ENCODE measurements at places on chromosomes 11 and 22.

DNA sequence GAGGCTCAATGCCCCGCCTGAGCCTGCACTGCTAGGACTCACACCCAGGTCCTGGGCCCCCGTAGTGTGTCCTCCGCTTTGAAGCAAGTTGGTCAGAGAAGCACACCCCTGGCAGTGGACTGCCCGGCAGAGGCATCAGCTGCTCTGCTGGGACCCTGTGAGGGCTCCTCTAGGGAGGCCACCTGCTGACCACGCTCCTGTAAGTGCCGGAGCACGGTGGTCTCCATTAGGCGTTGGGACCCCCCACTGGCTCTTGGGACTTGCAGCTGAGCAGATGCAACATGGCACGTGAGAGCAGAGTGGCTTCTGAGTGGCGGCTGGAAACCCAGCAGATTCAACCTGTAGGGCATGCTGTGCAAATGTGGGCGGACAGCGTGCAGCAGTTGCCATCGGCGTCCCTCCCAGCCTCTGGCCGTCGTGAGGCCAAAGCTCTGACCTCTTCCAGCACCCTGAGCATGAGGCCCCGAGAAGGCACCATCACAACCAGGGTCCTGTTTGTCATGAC lies 16.9 kb downstream of the MRGPRG start:
- DNase-seq: no peak

DNA sequence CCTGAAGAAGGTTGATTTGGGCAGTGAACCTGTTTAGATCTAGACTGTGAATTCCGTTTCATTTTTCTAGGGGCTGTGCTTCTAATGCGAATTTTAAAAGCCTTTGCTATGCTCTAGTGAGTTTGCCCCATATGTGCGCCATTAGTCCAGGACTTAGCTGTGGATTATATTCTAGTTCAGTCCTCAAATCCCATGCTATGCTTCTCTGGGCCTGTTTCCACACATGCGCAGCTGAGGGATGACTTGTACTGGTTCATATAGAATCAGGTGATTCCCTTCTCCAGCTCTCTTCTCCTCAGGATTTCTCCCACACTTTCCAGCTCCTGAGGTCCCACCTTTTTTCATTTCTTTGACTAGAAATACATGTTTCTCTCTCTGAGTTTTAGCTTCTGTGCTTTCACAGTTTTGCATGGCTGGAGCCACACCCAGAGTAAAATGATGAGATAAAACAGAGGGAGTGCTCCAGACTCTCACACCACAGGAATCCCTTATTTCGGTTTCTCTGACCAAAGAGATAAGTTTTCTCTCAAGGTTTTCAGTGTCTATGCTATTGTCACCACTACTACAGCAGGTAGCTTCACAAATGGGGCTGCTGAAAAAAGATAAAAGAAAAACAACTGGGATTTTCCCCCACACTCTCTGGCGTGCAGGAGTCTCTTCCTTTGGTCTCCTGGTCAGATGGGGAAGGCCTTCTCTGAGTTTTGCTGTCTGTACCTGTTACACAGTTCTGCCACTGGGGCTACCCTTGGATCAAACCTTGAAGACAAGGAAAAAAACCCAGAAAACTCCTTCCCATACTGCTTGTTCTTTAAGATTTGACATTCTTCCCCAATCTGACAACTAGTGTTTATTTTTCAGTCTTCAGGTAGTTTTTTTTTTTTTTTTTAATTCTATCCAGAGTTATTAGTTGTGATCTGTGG lies 96.2 kb upstream of the TEAD1 start:
- no peak for DNase-seq

DNA sequence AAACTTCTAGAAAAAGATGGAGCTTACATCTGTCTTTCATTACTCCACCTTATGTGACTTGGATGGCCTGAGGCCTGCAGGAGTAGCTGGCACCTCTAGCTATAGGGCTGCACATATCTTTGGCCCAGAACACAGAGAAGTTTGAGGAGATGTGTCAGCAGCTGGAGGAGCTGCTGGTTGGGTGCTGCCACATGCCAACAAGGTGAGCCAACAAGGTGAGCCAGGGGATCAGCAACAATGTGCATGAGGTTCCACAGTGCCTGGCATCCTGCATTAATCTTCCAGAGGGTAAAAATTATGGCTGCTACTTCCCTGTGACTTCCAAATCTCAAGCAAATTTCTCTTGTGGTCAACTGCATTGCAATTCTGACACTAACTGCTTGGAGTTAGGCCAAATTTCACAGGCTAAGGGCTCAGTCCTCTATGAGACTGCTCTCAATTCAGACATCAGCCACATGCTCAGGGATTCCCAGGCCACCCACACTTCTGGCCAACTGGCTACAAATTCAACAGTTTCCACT lies 16.0 kb downstream of the RBM7 start:
- DNase-seq: no peak

DNA sequence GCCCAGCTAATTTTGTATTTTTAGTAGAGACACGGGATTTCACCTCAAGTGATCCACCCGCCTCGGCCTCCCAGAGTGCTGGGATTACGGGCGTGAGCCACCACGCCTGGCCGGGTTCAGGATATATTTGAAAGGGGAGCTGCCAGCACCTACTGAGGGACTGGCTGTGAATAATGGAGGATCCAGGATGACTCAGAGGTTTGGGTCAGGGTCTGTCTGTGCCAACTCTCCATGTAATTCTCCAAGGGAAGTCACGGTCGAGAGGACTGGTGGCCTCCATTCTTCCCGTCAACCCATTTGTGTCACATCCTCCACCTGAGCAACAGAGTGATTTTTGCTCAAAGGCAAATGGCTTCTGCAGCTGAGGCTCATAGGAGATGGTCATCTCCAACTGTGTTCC lies 3.6 kb upstream of the ARRB1 start:
- DNase-seq: no peak

DNA sequence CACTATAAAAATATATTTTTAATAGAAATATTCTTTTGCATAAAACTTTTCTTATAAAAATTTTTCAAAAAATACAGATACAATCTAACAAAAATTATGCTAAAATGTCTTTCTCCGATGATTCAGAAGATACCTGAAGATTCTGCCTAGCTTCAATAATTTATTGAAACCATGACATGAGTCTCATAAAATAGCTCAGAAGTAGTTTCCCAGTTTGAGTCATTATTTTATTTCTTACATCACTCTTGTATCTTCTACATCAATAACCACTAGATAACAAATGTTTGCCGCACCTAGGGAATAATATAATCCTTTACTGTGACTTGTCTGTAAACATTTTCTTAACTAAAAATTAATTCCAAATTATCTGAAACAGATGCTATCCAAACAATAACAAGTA lies 158.6 kb downstream of the FCHSD2 start:
- DNase-seq: no peak

- no peak for DNase-seq
Observed at GRCh38 chr22:46355996-46356471, 20.5 kb downstream of the TRMU start.

DNA sequence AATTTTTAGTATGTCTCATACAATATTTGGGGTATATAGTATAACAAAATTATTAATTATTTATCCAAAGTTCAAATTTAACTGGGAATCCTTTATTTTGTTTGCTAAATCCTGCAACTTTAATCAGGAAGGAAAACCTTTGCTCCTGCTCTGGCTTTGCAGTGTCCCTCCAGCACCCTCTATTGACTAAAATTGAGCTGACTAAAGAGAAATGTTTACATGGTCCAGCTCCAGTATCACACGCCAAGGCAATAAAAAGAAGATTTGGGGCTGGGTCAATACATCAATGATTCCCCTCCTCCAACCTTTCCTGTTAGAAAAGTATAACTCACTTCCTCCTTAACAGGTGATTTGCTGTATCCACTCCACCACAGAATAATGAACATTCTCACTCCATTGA lies 153.0 kb upstream of the LRRC4C start:
- no peak for DNase-seq

- no peak for DNase-seq
Observed at GRCh38 chr11:66970807-66971442, 4.2 kb upstream of the C11orf86 start.

DNA sequence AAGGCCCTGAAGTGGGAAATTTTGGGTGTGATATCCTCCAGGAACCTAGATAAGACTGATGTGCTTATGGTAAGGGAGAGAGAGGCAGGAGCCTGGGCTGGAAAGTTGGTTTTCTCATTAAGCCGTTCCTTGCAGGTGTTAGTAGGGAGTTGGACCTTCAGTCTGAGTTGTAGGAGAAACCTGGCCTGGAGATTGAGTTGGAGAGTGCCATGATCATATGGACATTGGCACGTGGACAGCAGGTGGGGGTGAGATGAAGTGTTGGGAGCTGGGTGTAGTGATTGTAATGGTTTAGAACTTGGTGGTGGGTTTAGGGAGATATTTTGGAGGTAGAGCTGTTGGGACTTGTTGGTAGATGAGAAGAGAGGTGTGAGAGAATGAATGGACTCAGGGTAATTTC lies 4.9 kb downstream of the PPP6R2 start:
- no peak for DNase-seq

- no peak for DNase-seq
Observed at GRCh38 chr11:113401718-113402117, 14.1 kb downstream of the ANKK1 start.

GRCh38 chr22:20025401-20026203 lies 4.7 kb downstream of the TANGO2 start:
- no peak for DNase-seq

DNA sequence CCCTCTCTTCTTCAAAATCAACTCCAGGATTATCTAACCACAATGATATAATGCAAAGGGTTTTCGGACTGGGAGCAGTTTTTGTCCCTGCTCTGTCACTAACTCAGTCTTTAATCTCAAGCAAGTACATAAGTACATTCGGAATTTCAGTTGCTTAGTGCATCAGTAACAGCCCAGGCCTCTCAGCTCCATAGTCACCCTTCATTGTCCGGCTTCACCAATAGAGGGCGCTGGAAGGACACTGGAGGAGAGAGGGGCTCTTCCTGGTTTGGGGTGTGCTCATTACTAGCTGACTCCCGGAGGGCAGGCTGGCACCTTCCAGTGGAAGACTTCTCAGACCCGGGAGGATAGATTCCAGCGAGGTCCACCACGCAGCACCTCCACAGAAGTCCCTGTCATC lies 90.4 kb upstream of the PDGFD start:
- DNase-seq: peak; percentile 28

DNA sequence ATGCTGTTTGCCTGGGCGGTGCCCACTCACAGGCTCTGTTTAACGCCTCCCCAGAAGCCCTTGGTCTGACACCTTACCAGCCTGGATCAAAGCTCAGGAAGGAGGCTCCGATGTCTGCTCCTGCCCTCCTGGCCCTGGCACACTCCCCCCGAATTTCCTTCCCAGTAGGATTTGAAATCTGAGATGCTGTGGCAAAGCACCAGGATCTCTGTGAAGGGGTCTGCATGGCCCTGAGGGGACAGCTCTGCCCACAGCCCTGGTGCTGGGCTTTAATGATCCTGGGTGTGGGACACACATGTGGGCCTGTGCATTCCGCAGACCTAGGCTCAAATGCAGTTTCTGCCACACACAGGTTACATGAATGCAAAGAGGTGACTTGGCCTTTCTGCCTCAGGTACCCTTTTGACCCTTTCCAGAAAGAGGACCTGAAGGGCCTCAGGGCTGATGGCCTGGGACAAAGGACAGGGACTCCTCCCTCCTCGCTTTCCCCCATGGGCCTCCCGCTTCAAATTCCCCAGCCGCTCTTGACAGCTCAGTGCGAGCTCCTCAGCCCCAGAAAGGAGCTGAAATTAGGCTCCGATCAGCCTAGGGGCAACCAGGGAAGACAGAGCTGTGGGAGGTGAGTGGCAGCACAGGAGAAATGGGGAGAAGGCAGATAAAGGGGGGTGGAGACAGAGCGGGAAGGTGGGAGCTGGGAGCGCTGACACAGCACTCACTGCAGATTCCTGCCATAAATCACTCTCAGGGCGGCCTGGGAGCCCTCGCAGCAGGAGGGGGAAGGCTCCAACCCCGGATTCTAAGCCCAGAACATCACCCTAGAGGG lies 41.3 kb downstream of the TRIM29 start:
- no peak for DNase-seq

DNA sequence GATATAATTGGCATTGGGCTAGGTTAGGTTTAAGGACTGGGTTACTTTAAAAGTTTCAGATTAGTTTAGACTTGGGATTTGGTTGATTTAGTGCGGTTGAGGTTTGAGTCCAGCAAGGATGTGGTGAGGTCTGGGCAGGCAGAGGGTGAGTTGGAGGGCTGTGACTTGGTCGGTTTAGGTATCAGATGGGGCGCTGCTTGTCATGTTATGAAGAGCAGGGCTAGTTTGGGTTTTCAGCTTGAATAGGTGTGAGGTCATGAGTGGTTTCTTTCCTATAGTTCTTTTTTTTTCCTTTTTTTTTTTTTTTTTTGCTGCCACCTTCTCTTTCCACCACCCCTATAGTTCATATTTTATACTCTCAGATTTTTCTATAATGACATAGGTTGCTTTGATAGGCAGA lies 4.8 kb downstream of the CLCF1 start:
- DNase-seq: peak; percentile 58

- DNase-seq: no peak
Observed at GRCh38 chr22:25898707-25899365, 156.8 kb downstream of the MYO18B start.

DNA sequence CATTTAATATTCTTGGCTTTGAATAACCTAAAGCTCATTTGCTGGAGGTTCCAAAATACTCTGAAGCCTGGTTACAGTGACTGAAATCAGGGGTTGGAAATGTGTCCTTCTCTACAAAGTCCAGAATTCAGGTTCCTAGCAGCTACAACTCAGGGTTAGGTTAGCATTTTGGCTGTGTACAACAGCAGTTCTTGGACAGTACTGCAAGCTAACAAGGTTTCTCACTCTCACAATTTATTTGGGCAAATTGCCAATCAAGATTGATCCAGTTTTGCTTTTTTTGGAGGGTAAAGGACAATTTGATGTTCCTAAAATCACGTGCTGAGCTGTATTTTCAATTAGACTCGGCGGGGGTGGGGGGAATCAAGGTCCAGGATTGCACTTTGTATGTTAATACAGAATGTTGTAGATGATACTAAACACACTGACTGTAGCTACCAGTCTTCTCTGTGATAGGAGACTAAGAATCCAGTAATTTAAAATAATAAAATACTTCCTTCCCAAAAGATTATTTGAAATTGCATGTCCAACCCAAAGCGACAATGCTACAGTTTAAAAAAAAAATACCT lies 49.7 kb upstream of the RAPSN start:
- no peak for DNase-seq

DNA sequence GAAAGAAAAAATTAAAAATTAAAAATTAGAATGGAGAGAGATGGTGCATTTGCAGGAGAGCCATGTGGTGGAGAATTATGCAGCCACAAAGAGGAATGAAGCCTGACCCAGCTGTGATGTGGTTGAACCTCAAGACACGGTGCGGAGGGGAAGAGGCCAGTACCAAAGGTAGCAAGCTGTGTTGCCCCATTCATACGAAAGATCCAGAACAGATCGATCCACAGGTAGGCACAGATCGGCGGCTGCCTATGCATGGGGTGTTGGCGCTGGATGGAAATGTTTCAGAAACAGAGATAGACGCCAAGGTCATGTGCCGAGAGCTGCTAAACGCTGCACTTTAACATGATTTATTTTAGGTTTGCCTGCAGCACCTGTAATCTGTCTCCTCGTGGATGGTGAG lies 992.3 kb downstream of the BRD1 start:
- no peak for DNase-seq

DNA sequence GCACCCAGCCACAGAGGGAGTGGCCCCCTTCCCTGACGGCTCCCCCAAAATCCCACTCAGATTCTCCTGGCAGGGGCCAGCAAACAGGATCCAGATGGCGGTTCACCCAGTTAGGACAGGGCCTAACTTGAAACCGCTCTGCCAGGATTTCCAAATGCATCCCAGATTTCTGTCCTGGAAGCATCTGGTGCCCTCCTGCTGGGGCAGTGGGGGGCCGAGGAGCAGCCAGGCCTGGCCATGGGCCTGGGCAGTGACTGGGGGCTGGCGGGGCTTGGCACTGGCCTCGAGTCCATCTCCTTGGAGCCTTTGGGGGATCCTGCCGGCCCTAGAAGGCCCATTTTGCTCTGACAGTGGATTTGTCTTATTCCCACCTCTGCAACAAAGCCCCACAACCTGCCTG lies 17.9 kb upstream of the EMID1 start:
- DNase-seq: no peak

All from GM20000 (cell line).